EH (cell line): ENCODE measurements at places on chromosomes 1 and 21.

GRCh38 chr1:83959824-83960498, 39.0 kb downstream of the TTLL7 start:
- peak; percentile 27 for DNase-seq

DNA sequence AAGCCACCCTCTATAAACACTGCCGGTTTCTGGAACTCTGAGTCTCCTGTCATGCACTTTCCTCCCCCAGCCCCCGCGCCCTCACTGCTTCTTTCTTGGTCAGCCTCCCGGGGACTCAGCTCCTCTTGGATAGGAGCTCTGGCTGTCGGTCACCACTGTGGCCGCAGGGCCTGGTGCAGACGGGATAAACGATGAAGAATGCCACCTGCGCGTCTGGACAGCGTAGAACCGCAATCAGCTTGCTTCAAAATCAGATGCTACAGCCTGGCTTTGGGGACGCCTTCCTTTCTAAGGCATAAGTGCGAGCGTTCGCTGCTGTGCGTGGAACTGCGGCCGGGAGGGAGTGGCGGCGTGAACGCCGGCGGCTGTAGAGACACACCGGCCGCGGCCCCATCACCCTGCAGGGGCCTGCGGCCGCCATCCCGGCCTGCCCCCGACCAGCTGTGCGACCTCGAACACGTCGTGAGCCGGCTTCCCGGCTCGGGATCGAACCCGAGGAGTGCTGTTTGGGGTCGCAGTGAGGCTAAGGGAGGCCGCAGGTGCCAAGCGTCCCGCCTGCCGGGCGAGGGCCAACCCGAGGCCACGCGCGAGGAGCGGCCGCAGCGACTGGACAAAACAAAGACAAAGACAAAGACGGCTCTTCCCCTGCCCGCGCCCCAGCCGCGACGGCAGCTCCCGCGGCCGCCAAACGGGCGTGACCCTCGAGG, 688 bp downstream of the PTTG1IP start:
- DNase-seq: peak; percentile 55

DNA sequence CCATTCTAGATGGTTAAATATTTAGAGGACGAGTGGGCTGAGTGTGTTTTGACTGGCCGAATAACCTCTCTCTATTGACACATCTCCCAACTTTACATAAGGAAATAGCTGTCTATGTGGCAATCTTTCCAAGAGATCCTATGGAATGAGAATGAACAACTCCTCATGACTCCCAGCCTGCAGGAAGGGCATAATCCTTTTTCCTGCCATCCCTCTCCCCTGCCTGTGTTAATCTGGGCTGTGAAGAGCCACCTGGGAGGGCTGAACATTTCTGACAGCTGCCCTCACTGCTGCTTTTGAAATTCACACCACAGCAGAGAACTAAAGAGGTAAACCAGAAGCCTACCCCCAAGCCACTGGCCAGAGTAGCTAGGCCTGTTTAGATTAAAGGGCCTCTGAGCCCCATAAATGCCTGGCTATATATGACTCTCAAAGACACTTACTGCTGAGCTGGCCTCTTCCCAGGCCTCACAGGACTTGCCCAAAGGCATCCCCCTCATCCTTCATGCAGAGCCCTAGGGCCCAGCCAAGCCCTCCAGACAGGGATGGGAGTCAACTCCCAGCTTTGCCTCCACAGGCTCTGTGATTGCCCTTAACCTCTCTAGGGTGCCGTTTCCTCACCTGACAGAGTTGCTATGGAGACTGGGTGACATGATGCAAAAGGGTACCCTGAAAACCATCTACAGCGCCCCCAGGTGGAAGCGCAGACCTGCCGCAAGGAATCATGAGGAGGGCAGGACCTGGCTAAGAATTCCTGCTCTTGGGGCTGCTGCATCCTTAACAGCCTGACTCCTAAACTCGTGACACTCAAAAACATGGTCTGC, 42.0 kb upstream of the LDLRAP1 start:
- DNase-seq: peak; percentile 90

- no peak for DNase-seq
These were observed 267.4 kb downstream of the ZNF326 start for GRCh38 chr1:90262286-90262685.

DNA sequence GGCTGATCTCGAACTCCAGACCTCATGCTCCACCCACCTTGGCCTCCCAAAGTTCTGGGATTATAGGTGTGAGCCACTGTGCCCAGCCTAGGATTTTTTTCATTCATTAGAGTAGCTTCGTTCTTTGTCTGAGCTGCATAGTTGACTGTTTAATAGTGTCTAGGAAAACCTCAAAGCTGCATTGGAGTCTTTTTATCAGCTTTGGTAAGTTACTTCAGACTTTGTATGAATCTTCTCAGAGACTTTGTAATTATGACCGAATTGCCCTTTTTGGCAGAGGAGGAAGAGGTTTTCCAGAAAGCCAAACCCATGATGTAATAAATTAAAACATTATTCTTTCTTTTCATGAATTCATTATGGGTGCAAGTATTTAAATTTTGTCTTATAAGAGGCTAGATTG, 5.1 kb downstream of the DNAJB4 start:
- peak; percentile 55 for DNase-seq

GRCh38 chr1:240739754-240740153, 127.8 kb upstream of the GREM2 start:
- peak; percentile 57 for DNase-seq

GRCh38 chr1:88787023-88787903, 103.2 kb downstream of the PKN2 start:
- no peak for DNase-seq

GRCh38 chr1:15305468-15305770, 58.4 kb downstream of the FHAD1 start:
- peak; percentile 48 for DNase-seq

DNA sequence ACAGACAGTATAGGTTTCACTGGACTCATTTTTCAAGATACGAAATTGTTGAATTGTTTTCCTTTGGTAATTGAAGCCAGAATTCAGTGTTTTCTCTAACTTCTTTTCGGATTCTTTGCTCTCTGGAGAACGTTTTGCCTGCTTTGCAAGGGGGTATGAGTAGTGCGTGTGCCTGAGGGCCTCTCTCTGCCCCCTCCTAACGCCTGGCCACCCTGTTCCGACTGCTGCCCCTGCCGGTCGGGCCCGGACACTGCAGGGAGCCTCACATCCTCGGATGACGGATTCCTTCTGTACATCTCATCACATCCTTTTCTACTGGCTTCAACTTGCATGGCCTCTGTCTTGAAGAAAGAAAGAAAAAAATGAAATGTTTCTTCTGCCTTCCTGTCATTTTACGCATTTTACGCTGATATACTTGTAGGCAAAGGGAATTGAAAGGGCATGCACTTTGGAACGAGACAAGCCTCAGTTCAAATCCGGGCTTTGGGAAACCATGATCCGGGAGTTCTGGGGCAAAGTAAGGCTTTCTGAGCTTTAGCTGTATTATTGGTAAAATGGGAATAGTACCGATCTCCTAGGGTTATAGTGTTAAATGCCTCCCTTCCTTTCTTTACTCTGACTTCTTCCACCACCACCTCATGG, 65.1 kb downstream of the DISC1 start:
- peak; percentile 52 for DNase-seq
